Motor neuron (in vitro differentiated cells): ENCODE measurements at places on chromosomes 4 and X. TPM values are rescaled to one million over a fixed set of nuclear protein-coding genes. Genes with fewer than 3 reads are reported as not detected.

DNA sequence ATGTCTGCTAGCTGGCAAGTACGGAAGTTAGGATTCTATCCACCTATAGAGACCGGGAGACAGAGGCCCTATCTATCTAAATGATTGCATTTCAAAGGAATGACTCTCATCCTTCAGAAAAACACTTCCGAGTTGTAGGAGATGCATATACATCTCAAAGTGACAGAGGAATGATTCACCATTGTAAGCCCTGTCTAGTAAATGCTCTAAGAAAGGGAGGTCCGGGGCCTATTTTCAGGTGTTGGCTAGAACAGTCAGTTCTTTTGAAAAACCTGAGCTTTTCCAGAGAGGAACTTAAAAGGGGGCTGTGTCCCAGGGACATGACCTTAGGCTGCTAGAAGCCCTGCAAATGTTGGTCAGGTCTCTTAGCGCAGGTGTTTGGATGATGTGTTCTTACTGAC lies 262.9 kb upstream of the IL1RAPL1 start:
- no peak for ATAC-seq

ESX1 gene
- 0.34 TPM in 1 of 2 replicates, not detected in the other for total RNA-seq

DNA sequence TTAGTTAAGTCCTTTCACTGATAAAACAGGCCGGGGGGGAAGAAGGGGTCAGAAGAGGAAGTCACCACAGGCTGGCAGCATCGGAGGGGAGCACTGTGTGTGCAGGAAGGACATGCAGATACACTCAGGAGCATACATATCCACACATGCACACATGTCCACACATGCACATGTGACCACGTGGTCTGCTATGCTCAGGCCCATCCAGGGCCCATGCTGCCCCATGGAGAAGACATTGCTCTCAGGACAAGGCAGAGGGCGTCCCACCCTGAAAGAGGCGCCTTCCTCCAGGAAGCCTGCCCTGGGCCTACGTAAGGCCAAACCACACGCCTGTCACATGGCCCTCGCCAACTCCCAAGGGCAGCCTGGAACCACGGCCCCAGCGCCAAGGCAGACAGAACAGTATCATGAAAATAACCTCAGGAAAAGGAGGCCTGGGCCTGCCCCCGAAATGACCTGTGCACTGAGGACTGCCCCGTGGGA lies 15.8 kb downstream of the WDR1 start:
- ATAC-seq = no peak

DNA sequence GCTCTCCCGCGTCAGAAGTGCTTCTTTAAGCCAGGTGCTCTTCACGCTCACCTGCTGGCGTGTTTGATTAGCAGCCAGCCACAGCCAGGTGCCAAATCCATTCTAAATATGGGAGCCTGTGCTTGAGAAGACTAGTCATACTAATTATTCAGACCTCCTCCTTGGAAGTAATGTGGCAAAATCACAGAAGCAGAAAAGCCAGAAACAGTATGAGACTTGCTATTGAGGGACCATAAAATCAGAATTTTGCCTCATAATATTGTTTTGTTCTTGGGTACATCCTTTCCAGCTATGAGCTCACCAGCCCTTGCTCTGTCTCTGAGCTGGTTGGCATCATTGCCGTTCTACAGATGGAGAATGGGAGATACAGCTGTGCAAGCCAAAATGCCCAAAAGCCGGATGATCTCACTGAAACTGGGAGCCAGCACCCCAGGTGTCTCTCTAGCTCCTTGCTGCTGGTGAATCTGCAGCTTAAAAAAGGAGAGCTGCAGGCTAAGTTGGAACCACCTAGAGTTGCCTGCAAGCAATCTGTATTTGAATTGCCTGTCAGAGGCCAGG lies 205.4 kb downstream of the SHROOM3 start:
- no peak for ATAC-seq

DNA sequence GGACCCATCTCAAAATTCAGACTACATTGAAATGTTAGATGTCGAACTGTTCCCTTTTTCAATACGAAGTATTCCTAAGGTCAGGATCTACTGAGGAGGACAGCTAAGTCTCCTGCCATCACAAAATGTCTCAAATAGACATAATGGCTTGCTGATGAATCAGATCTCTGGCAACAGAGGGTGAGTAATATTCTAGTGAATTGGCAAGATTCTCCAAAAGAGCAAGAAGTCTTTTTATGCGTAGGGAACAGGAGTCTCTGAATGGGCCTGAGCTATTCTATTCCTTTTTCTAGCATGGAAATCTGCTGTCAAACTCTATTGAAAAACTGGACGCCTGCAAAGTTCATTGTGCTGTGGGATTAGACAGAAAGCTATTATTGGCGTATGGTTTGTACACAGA lies 145.4 kb downstream of the FNIP2 start:
- ATAC-seq = peak; percentile 63

SH3RF1 gene
- total RNA-seq = 12.9 and 15.1 TPM in 2 replicates

GRCh38 chr4:108793415-108793814 lies 30.6 kb upstream of the ETNPPL start:
- no peak for ATAC-seq

SPANXA2 gene
- not detected in 2 replicates for total RNA-seq

KLHL13 gene
- 39.7 and 40.6 TPM in 2 replicates for total RNA-seq

TLR10 gene
- total RNA-seq = 0.15 TPM in 1 of 2 replicates, not detected in the other

DNA sequence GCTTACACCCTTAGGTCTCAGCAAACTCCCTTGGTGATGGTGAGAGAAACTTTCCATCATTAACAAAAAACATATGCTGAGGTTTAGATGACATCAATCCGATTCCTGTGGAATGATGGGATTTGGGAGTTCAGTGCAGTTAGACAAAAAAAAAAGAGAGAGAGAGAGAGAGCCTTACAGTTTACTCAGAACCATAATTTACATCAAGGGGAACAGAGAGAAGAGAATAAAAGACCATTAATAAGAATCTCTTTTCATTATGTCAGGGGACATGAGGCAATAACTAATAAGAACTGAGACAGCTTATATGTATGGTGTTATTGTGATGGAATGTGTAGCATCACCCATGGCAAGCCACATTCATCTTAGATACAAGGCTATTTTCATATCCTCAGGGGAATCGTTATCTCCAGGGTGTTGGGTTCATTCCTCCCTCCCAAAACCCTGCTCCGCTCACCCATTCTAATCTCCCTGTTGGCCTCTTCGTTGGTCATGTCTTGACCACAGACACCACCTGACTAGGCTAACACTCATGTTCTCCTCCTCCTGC lies 175.7 kb upstream of the MXRA5 start:
- no peak for ATAC-seq

DNA sequence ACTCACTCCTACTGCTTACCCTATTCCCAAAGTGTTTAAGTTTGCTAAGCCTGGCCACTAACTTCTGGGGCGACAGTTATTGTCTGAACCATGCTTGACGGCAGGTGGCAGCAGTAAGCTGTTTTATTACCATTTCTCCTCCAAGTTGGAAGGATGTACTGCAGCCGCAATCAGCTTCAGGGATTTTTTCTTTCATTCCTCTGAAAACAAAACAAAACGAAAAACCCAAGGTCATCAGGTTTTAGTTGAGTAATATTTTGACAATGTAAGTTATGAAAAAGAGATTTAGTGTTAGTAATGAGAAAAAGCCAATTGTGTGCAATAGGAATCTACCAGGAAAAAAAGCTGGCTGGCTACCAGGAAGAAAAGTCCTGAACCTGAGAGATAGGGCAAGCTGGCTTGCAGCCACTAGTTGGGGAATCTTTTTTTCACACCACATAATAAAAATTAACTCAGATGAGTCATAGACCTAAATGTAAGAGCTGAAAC lies 13.2 kb upstream of the RAB9B start:
- ATAC-seq = peak; percentile 71

DNA sequence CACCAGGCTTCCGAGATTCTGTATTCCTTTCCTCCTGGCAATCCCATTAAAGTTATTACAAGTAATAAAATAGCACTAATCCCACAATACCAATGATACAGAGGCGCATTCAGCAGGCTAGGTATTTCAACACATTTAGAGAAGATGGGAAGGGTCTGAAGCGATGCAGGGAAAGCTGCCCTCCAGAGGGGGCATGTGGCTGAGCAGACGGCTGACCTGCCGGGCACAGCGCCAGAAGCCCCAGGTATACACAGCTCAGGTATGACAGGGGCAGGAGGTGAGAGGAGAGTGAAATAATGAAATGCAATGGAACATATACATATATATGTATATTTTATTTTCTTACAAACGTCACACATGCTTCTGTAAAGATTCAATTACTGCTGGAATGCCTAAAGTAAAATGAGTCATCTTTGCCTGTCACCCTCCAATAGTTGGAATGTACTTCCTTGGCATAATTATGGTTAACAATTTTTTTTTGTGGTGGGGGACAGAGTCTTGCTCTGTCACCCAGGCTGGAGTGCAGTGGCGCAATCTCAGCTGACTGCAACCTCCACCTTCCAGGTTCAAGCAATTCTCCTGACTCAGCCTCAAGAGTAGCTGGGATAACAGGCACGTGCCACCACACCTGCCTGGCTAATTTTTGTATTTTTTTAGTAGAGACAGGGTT lies 21.3 kb upstream of the CDKN2AIP start:
- no peak for ATAC-seq

ANKRD50 gene
- total RNA-seq = 23.5 and 24.3 TPM in 2 replicates

DNA sequence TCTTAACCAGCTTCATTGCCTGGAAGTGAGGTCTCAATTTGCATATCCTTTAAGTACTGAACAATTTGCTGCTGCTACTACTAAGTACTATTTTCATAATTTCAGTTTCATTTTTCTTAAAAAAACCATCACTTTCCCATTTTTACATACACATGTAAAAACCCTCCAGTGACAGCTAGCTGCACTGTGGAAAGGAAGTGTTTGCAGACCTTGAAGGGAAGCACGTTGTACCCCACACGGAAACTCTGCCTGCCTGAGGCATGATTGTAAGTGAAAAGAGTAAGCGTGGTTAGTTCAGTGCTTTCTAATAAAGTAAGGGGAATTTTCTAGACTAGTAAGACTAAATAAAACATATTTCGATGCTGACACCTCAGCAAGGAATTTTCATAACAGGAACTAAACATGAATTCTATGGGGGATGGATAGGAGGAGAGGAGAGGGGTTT lies 103.6 kb downstream of the RAPGEF2 start:
- no peak for ATAC-seq

DNA sequence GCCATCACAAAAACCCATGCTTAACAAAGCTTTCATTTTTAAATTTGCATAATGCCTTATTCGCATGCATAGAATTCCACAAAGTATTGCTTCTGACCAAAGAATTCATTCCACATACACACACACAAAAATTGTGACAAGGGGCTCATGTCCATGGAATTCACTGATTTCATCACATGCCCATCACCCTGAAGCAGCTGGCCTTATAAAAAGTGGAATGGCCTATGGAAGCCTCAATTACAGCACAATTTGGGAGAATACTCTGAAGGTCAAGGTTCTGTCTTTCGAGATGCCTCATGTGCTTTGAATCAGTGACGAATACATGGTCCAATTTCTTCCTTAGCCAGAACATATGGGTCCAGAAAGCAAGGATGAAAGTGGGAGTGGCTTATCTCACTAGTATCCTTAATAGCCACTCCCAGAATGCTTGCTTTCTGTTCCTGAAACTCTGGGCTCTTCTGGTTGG lies 165.7 kb downstream of the KDR start:
- ATAC-seq = no peak

DNA sequence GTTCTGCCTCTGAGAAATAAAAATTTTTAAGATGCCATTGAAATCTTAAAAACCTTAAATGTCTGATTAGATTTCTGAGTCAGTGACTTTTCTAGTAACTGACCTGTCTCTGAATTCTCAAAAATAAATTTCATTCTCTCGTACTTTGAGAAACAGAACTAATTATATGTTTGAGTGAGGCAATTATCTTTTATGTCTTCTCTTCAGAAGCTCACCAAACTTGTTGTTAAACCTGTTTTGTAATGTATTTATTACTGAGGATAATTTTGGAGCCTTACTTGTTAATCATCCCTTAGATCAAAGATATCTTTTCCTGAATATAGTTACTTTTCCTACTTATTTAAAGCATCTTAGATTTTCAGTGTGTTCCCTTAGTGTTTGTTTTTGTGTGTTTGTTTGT lies 64.5 kb upstream of the MMAA start:
- no peak for ATAC-seq

DNA sequence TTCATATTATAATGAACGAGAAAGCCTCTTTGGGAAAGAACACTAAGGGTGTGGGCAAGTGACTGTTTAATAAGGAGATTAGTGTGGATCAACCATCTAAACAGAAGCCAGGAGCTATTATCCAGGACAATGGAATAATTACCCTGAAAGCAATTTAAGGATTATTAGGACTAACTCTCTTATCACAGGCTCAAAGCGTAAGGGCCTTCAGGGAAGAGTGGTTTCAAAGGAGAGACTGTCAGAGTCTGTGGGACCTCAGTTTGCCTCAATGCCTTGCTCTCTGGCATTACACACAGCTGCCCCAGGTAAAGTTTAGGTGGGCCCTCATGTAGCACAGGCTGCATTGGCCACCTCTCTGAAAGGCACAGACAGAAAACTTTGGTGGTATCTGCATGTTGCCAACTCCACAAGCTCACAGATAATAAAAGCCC lies 717.2 kb upstream of the ADGRL3 start:
- no peak for ATAC-seq

DNA sequence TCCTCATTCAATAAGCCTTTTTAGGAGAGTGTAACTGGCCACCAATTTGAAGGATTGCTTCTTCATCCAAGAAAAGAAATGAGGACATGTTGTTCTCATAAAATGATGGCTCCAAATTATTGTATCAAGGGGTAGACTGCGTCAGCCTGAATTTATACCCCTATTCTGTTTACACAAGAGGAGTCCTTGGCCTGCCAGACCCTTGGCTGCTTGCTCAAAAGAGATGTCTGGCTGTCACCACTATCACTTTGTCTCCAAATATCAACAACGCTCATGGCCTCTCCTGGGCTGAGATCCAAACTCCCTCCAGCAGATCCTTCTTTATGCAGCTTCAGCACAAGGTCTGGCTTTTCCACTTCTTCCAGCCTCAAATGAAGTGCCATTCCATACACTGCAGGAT lies 127.9 kb downstream of the OR13H1 start:
- no peak for ATAC-seq

DNA sequence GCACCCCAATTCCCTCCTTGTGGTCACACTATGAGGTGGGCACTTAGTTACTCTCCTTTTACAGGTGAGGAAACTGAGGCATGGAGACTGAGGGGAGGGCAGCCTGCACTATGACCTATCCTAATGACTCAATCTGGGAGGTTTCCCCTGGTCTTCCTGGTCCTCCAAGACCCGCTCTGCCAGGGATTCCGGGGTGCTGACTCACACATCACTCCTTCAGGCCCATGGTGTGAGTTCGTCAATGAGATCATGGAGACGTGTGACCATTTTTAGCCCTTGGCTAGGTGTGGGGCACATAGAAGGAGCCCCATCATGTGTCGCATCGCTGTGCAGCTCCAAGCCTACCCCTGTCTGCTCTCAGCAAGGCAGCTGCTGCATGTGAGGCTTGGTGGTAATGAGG lies 32.4 kb upstream of the BCOR start:
- peak; percentile 42 for ATAC-seq

DNA sequence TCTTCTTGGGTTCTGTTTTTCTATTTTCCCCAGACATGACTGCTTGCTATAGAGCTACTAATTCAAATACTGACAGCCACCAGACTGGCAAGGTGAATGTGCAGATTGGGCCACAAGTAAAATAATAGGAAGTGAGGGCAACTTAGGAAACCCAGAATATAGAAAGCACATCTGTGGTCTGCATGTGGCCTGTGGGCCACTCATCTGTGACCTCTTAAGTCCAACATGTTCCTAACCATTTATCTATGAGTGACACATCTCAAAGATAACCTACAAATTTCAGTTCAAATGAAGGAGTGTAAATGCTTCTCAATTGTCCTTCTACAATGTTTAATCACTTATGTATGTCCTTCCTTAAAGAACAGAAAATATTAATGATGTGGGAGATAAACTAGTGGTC lies 128.9 kb downstream of the REELD1 start:
- ATAC-seq = no peak
